AG04450 (cell line): ENCODE measurements at places on chromosomes 1 and 21.

GRCh38 chr1:76868154-76868882 lies 1.0 kb downstream of the ST6GALNAC5 start:
- DNase-seq, result no peak

- no peak for DNase-seq
Observed at GRCh38 chr1:247953408-247953807, 4.8 kb downstream of the OR2L8 start.

DNA sequence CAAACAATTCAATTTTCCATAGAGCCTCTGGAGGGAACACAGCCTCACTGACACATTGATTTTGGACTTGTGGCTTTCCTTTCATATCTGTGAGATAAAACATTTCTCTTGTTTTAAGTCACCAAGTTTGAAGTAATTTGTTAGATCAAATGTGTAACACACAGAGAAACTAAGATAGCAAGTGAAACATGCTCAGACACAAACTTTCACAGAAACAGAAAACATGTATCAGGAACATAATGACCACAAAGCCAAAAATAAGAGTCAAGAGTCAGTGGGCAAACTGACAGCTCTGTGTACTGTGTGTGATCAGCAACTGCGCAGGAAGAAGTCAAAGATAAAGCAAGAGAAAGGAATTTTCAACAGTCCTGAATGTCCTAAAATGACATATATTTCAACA lies 1237.5 kb downstream of the AMY1C start:
- DNase-seq, result no peak

DNA sequence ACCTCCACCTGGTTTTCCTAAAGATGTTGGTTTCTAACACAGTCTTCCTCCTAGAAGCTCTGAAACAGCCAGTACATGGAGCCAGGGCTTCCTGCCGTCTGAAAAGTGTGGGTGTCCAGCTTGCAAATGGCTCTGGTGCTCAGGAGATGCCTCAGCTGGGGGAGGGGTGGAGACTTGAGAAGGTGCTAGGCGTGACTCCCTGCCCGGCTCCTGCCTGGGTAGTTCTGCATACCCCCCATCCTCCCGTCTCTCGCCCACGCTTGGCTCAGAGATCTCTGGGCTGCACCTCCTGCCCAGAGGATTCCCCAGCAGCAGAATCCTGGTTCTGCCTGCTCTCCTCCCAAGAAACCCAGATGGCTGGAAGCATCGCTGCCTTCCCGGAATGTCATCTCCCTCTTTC lies 16.9 kb downstream of the STUM start:
- no peak for DNase-seq

GRCh38 chr1:145795257-145795881 lies 28.5 kb downstream of the RNF115 start:
- DNase-seq, result no peak
